Hematopoietic multipotent progenitor cell (in vitro differentiated cells): ENCODE measurements at places on chromosomes 3 and 15.

- DNase-seq = no peak
Measured at GRCh38 chr3:113498221-113499005, 16.5 kb downstream of the SPICE1 start.

- DNase-seq = no peak
Measured at GRCh38 chr3:58184309-58184981, 26.3 kb downstream of the DNASE1L3 start.

DNA sequence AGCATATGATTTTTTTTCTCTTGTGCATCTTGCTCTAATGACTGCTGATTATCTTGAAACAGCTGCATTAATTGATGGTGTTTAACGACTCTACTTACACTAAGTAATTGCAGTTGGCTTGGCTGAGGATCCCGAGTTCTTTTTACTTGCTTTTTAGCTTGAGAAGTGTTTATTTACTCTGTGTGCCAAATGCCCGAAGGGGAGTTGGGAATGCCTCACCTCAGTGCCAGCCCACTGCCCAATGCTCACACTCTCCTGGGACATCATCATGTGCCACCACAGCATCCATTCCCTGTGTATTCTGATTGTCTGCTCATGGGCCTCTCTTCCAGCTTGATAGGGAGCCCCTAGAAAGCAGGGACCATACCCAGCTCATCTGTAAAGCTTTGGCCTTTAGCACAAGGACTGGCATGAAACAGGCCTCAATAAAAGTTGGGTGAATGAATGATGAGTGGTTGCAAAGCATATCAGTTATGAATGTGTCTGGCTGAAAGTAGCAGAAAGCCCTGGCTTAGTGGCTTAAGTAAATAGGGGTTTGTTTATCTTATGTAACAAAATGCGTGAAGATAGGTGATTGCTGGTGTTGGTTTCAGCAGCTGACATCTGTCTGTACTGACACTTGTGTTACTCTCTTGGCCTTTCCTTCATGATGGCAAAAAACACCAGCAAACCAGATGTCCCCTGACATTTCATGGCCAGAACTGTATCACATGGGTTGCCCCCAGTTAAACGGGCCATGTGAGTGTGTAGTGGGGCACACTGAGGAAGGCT is 8.1 kb downstream of the PXYLP1 start:
- no peak for DNase-seq

DNA sequence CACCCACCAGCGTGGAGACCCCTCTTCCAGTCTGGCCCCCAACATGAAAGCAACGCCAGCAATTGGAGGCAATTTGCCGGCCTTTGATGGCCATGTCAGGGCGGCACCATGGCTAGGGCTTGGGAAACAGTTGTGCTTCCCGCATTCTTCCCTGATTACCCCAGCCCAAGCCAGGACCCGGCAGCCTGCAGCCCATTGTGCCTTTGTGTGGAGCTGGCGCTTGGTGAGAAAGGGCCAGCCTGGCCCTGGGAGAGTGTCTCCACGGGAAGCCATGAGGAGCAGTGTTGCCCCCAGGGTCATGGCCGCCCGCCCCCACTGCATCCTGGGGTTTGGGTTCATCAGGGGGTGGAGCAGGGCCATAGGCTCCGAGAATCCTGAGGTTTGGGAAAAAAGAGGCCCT is 66.0 kb downstream of the DNAJB8 start:
- no peak for DNase-seq
